ENCODE measurements at places on chromosomes 11 and 22.

GRCh38 chr11:103904324-103904667 lies 132.1 kb upstream of the DDI1 start:
- no peak for DNase-seq

DNA sequence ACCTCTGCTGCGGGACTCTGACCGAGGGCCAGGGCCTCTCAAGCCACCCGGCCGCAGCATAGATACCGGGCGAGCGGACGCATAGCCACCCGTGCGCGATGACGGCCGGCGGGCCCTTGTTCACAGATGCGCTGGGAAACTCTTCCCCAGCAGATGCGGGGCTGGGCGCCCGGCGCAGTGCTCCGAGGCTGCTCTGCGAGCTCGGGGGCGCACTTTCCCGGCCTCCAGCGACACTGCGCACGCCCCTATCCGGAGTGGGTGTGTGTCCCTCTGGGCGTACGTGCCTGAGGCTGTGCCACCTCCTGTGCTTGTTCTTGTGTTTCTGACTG lies 104.7 kb upstream of the E2F8 start:
- no peak for DNase-seq

DNA sequence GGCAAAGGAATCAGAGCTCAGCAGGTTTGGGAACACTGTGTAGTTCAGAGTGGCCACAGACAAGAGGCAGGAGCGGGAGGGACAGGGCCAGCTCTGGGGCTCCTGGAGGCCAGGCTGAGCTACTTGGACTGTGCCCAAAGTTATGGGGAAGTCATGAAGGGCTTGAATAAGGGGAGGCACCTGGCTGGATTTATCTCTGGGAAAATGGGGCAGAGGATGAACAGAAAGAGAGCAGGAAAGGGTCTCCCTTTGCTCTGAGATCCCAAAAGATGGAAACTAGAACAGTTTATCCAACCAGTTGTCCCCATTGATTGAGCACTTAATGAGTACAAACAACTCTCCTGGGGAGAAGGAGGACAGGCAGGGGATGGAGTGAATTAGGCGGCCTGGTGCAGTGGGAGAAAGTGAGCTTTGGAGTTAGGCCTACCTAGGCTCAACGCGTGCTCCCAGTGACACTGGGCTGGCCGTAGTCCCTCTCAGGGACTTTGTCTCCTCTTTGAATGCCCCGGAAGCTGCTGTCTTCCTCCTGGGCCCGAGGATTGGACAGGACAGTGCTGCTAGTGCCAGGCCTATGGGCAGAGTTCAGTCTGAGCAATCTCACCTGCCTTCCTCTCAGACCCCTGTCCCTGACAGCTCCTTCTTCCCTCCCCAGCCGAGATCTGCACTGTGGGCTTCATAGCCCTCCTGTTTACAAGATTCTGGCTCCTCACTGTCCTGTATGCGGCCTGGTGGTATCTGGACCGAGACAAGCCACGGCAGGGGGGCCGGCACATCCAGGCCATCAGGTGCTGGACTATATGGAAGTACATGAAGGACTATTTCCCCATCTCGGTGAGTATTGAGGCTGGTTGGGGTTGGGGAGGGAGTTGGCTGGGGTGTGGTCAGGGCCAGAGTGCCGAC lies 2.0 kb downstream of the MOGAT2 start:
- no peak for DNase-seq

DNA sequence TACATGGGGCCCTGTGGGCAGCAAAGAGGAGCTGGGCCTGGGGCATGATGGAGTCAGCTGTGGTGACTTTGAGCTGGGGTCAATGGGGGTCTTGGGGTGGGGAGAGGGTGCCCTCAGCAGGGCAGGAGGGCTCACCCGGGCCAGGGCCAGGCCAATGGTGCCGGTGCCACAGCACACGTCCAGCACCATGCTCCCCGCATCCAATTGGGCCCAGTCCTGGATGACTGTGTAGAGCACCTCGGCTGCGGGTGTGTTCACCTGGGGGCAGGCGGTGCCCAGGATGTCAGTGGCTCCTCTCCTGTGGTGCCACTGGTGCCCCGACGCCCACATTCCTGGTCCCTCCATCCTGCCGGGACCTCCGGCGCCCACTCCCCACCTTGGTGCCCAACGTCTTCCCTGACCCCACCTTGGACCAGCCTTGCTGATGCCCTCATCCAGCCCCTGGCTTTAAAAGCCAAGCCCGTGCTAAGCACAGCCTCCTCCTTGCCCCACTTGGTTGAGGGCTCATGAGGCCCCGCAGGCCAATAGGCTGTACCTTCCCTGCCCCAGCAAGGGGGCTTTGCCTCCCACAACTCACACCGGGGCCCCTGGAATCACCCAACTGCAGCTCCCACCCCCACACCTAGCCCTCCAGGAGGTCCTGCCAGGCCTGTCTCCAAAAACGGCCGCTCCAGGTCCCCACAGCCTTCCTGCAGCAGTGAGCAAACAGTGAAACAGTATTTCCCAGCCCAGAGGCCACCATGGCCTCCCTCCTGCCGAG lies 2.2 kb upstream of the RANBP1 start:
- no peak for DNase-seq

DNA sequence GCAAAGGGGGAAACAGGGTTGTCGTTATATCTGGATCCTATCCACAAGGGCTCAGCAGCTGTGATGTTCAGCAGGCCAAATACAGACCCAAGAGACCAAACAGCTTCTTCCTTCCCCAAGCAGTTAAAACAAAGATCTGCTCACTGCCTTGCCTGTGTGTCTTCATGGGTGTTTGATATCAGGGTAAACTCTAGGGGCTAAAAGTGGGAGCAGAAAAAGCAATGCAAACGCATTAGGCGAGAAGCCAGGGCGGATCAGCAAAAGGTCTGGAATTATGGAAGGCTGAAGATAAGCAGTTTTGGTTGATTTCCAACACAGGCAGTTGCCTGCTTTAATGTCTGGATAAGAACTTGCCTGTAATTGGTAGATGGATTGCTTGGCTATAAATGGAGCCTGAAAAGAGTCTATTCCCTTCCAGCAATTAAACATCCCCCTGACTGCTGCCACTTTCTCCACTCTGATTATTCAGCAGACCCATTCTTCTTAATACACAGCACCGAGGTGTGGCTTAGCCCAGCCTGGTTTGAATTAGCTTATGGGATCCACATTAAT lies 126.3 kb downstream of the COMMD9 start:
- DNase-seq, result no peak

- no peak for DNase-seq
These were observed 413.0 kb upstream of the CHORDC1 start for GRCh38 chr11:90635886-90636285.

GRCh38 chr22:29512031-29512430 lies 32.0 kb downstream of the NEFH start:
- no peak for DNase-seq

DNA sequence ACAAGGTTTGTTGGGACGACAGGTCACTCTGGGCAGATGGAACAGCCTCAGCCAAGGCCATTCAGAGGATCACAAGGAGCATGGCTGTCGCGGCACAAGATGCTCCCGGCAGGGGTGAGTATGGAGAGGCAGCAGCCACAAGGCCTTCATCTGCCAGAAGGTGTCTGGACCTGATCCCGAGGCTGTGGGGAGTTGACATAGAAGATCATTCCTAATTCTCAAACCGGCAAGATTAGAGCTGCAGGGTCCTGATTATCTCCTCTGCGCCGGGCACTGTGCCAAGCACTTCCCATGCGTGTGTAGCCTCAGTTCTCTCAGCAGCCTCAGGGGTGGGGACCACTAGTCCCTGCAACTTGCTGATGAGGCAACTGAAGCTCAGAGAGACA lies 32.3 kb upstream of the RFPL3 start:
- no peak for DNase-seq

DNA sequence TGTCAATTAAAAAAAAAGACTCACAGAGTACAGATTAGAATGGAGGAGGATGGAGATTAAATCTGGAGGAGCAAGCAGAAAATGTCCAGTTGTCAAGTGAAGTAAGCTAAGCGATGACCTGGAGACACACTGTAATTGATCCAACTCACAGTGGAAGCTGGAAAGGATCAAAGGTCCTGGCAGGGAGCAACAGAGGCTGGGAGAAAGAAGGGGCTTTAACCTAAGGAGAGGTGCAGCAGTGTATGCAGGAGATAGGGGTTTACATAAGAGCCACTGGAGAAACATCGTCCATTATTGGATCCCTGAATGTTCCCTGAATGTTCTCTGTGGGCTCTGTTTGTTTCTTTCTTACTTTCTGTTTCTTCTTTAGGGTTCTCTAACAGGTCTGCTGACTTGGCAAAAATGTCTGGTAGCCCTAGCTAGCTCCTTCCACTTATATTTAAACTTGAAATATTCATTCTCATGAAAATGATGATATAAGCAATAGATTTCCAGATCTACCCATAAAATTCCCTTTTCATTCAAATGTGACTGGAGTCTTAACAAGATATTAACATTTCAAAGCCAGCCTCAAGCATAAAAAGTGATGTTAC lies 30.1 kb upstream of the CAT start:
- no peak for DNase-seq

DNA sequence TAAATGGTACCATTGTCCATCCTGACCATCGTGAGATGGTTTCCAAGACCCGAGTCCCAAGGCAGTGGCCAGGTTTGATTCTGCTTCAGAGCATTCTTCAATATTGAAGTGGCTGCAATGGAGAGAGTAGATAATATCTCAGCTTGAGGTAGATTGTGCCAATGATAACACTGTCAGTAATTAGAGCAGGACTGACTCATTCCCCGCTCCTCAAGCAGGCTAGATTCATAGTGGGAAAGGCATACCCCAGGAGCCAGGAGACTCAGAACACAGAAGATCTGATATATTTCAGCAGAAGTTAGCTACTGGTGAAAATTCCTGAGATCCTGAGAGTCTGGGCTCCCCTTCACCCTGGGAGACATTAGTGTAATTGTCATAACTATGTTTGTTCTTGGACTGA lies 55.6 kb upstream of the LARGE1 start:
- no peak for DNase-seq

DNA sequence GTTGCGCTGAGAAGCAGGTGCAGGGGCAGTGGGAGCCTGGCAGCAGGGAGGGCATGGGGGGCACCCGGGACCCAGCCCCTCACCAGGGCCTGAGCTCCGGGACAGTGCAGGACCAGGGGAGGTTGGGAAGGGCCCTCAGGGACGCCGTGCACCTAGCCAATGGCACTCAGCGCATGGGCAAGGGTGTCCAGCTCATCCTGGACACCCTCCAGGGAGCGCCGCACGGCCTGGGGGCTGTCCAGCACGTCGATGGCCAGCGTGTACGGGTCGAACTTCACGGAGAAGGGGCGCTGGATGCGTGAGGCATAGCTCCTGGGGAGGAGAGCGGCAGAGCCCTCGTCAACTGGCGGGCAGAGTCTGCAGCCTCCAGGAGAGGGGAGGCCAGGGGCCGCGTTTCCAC lies 3.1 kb upstream of the INS start:
- DNase-seq, result no peak

DNA sequence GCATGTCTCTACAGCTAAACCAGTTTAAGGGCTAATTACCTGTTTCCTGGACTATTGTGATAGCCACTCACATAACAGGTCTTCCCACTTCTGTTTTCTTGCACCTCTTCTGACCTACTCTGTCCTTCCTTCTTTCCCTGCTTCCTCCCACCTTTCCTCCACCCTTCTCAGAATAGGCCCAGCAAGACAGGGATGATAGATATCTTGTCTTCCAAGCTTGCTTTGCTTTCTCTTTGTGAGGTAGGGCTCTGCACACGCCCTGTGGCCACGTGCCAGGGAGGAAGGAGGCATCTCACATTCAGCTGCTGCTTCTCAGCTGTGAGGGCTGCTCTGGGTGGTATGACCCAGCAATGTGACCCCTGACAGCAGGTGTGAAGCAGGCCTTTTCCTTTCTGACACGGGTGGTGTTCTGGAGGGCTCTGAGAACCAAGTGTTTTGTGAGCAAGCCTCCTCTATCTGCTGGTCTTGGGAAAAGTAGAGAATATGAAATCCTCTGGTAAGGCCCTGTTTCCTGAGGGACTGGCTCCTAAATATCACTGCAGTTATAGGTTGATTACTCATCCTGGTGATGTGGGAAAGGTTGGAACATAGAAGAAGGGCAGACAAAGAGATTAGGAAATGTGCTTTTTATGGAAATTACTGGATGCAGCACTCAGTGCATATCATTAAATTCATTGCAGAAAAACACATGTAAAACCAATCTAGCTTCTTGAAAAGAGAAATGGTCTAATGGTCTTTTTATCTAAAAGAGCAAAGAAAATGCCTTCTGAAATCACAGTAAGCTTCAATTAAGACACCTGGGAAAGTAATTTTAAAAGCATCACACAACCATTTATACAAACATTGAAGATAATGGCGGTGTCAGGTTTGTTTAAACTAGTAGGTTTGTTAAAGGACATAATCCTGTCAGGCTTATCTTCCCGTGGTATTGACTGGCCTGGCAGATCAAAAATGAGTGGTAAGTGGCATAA lies 8.5 kb downstream of the AMOTL1 start:
- peak; percentile 47 for DNase-seq

- peak; percentile 70 for DNase-seq
These were observed 9.4 kb downstream of the OR5B21 start for GRCh38 chr11:58498464-58498863.

- DNase-seq, result no peak
These were observed 47.7 kb upstream of the NFRKB start for GRCh38 chr11:129943036-129943435.

DNA sequence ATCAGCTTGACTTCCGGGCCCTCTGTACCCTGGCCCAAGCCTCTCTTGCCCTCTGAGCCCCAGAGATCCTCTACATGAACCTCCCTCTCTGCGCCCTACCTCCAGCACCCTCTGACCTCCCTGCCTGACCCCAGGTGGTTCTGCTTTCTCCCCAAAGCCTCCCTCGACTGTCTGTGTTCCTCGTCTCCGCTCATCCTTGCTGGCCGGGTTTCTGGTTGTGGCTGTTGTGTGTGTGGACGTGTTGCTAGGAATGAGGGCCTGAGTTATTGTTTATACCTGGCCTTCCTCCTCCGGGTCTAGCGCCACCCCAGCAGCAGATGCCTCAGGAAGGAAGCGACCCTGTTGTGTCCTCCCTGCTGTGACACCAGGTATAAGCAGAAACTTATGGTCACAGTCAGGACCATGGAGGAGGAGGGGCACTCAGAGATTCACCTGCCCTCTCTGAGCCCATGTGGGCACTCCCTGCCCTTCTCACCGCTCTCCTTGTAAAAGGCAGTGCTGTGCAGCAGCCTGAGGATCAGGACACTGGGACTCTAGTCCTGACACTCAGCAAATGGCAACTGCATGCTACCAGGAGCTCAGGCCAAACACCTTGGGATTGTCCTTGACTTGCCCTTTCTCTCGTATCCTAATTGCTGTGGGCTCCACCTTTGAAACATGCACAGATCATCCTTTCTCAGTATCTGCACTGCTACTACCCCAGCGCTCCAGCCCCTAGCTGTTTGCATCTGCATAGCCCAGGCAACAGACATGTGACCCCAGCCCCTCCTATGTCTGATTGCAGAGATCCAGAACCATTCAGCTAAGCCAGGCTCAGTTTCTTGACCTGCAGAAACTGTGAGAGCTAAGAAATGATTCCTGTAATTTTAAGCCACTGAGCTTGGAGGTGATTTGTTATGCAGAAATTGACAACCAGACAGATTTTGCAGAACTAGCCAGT lies 140.1 kb downstream of the ST3GAL4 start:
- no peak for DNase-seq

GRCh38 chr11:14635546-14635945 lies 8.1 kb upstream of the PDE3B start:
- no peak for DNase-seq
